ENCODE measurements at places on chromosomes 3 and 15.
A peak's percentile ranks its signal among the peaks of the same experiment; 100 is the strongest.

DNA sequence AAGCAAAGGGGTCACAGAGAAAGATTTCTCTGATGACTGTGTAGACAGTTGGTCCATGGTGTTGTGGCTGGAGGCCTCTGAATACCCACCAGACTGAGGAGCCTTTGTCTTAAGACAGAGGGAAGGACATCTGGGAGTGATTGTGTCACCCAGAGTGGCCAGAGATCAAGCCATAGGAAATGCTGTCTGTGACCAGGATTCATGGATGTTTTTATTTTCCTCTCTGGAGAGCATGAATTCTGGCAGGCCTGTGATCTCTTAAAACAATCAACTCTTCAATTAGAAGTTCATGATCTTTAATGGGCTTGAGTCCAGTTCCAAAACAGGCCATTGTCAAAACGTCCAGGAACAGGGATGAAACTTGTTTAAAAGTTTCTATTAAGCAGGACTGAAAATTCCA, 198.9 kb upstream of the CTDSPL start:
- DNase-seq, result no peak

DNA sequence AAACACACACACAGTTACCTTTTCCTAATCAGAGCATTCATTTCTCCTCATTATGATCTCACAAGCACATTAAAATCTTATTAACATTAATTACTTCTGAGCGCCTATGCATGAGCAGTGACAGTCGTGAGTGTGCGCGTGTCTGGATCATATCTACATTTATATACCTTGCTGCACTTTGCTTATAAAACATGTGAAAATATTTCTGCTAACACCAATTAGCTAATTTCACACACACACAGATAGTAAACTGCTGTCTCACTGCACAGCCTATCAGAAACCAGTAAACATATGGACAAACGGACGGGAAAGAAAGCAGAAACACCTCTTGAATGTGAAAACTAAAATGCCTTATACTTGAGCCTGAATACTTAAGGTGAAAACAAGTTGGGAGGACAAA, 64.8 kb downstream of the ZBTB20 start:
- no peak for DNase-seq

- DNase-seq, result no peak
These were observed 54.0 kb downstream of the KCNAB1 start for GRCh38 chr3:156174229-156174847.

DNA sequence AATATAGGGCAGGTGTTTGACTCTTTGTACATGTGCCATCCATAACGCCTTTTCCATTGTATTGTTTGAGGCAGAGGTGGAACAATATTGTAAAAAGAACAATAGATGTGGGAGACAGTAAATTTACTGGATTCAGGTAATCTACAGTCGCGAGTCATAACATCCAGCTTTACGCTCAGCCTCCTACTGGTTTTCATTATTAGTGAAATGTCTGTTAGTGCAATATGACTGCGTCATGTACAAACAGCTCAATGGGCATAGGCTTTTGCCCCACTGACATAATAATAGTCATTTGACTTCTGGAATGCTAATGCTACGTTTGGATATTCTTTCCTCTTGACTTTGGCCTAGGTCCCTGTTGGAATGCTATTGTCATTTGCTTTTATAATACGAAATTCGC, 9.5 kb downstream of the CACNA2D3 start:
- no peak for DNase-seq

GRCh38 chr3:38516669-38517068, 20.5 kb downstream of the EXOG start:
- DNase-seq, result no peak

- DNase-seq, result no peak
These were observed 68.9 kb downstream of the PLD1 start for GRCh38 chr3:171741377-171741776.

- DNase-seq, result no peak
These were observed 8.8 kb downstream of the FILIP1L start for GRCh38 chr3:100105501-100105900.

DNA sequence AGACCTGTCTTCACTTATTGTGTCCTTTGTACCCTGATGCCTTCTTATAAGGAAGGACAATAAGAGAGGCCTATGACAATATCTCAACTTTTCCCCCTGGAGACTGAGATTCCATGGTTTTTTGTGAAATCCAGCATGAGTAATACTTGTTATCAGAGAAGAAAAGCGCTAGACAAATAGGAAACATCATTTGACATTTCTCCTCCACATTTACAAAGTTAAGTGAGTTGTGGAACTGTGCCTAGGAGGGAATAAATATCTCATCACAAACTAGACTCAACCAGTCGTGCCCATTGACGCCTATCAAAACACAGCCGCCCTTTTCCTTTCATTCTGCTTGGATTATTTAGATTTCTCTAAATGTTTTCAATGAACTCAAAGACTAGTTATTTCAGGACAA, 253.1 kb downstream of the MECOM start:
- no peak for DNase-seq

DNA sequence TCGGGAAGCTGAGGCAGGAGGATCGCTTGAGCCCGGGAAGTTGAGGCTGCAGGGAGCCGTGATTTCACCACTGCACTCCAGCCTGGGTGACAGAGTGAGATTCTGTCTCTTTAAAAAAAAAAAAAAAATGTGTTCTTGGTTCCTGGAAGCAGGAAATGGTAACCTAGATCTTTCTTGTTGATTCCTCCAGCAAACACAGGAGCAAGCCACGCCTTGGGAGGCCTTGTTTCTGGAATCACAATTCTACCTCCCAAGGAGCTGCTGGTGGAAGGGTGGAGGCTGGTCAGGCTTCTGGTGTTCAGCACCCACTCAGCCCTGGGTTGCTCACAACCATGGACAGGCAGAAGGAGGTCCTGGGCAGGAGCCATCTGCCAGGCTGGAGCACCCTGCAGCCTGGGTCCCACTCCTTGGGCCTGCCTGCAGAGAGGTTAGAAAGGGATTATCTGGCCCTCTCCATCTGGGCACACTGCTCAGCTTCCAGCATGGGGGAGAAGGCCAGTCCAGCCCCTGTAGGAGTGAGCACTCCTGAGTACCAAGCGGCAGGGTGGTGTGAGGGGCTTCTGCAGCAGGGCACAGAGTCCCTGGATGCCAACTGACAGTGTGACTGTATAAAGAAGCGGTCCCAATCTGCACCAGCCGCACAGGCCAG, 65.6 kb downstream of the ABTB1 start:
- DNase-seq, result no peak

- DNase-seq, result no peak
These were observed 159.9 kb downstream of the FMN1 start for GRCh38 chr15:33034588-33034987.

DNA sequence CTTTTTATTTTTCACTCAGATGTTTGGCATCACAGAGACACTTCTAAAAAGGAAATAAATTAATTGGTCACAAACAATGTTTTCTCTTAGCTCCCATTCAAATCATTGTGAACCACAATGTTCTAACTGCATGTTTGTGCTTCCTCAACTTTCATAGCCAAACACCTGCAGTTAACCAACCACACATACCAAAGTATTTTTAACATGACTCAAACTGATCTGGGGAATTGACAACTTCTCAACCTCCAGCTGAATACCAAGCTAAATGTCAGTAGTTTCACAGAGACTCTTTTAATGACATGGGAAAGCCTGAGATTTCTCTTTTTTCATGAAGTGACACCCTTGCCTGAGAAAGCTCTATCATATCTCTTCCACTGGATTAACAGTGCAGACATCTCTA, 217.9 kb upstream of the MME start:
- DNase-seq, result no peak

DNA sequence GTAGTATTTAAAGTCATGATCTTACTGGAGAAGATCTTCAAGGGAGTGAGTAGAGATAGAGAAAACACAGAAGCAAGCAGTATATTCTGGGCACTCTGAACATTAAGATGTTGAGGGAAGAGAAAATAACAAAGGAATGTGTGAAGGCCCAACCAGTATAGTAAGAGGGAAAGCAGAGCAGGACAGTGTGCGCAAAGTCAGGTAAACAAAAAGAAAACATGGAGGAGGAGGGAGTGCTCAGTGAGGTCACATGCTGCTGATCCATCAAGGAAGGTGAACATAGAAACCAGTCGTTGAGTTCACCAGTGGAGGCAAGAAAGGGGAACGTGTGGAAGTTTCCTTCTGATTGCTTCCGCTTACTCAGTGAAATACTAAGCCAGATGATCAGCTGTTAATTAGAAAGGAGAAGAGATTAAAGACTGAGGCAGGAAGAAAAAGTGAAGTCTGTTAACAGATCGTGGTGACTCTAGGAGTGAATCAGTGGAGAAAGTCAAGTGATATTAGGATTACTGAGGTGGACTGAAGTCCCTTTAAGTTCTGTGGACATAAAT, 47.2 kb downstream of the OPA1 start:
- DNase-seq, result no peak

DNA sequence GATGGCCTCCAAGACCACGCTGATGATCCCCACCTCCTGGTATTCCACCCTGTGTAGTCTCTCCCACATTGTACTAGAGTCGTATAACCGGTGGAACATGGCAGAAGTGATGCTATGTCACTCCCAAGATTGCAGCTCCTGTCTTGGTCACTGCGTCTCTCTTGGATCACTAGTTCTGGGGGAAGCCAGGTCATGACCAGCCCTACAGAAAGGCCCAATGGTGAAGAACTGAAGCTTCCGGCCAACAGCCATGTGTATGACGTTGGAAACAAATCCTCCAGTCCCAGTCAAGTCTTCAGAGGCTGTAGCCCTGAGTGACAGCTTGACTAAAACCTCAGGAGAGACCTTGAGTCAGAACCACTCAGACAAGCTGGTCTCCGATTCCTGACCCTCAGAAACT, 61.9 kb upstream of the FNDC3B start:
- no peak for DNase-seq

DNA sequence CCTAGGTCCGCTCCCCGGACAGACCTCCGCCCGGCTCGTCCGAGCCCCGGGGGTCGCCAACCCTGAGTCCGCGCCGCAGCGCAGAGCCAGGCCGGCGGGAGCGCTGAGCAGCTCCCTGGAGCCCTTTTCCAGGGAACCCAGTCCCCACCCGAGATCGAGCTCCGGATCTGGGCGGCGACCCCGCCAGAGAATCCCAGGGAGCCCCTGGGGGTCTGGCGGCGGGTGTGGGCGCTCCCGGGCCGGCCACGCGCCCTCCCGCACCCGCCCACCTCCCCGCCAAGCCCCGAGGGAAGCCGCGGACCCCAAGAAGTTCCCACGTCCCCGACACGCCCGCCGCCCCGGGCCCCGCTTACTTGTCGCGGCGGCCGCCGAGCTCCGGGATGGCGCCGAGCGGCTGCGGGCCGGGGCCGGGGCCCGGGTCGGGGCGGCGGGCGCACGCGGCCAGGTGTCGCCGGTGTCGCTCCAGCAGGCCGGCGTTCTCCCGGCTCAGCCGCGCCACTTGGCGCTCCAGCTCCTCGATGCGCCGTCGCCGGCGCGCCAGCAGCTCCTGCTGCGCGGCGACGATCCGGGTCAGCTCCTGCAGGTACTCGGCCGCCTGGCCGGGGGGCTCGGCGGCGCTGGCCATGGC, 137.7 kb downstream of the NUP210 start:
- peak; percentile 42 for DNase-seq

- DNase-seq, result no peak
These were observed 19.2 kb downstream of the LYSMD2 start for GRCh38 chr15:51718219-51718618.

GRCh38 chr15:29933042-29933803, 111.0 kb upstream of the TJP1 start:
- DNase-seq, result no peak

- no peak for DNase-seq
These were observed 2.6 kb downstream of the ZBTB47 start for GRCh38 chr3:42655980-42656679.

DNA sequence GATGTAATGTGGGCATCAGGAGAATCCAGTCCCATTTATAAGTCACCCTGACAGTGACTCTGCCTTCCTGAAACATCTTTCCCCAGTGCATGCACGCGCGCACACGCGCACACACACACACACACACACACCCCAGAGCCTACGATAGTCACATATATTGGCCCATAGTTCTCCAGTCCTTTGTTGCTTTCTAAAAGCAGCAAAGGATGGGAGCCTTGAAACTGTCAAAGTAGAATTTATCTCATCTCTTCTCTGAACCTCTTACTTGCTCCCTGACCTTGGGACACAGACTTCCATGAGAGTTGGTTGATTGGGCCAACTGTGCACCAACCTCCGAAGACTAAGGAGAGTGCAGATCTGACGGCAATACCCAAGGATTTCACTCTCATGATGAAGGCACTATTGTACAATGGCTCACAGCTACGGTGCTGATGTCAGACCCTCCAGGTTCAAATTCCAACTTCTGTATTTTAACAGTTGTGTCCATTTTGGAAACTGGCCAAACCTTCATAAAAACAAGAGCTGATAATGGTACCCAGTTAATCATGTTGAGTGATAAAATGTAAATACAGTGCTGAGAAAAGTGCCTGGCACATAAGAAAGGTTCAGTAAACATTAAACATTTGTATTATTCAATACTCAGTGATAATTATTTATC, 8.3 kb downstream of the CPA3 start:
- DNase-seq, result no peak

- no peak for DNase-seq
These were observed 172.1 kb upstream of the ADAMTS9 start for GRCh38 chr3:64859625-64860535.

- no peak for DNase-seq
These were observed 466.4 kb upstream of the SGO1 start for GRCh38 chr3:20652231-20652986.

GRCh38 chr3:170055209-170055608, 17.4 kb downstream of the GPR160 start:
- DNase-seq, result peak; percentile 18

GRCh38 chr15:96150254-96150653, 180.2 kb upstream of the NR2F2 start:
- no peak for DNase-seq

DNA sequence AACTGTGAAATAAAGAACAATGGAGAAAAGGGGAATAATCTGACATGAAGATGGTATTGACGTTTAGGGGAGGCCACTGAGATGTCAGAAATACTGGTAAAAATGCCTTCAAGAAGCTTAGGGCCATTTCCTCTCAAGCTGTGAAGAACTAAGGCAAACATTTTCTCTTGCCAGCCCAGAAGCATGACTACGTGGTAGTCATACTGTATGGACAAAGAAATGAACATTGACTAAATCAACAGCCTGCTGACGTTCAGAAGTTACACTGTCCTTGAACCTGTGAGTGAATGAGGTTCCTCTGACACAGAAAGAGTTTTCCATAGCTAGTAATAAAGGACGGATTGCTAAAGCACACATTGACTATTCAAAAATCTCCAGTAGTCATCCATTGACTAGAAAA, 121.0 kb downstream of the P3H2 start:
- DNase-seq, result no peak

- no peak for DNase-seq
These were observed 8.2 kb upstream of the HOMER2 start for GRCh38 chr15:82960766-82961165.

- no peak for DNase-seq
These were observed 29.8 kb downstream of the IL1RAP start for GRCh38 chr3:190543671-190544070.

- DNase-seq, result no peak
These were observed 256.9 kb downstream of the EPHA3 start for GRCh38 chr3:89364314-89364713.

Data from stimulated activated CD4-positive, alpha-beta T cell treated with anti-CD3 and anti-CD28 coated beads, Interleukin-2, amount 100 ng/mL, for 24 hours (primary cell).